ENCODE measurements at places on chromosomes 11 and 22.

DNA sequence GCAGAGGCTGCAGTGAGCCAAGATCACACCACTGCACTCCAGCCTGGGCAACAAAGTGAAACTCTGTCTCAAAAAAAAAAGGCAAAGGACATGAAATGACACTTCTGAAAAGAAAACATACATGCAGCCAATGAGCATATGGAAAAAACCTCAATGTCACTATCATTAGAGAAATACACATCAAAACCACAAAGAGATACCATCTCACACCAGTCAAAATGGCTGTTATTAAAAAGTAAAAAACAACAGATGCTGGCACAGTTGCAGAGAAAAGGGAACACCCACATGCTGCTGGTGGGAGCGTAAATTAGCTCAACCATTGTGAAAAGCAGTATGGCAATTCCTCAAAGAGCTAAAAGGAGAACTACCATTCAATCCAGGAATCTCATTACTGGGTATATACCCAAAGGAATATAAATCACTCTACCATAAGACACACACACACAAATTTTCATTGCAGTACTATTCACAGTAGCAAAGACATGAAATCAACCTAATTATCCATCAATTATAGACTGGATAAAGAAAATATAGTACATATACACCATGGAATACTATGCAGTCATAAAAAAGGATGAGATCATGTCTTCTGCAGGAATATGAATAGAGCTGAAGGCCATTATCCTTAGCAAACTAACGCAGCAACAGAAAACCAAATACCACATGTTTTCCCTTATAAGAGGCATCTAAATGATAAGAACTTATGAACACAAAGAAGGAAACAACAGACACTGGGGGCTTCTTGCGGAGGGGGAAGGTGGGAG, 15.7 kb upstream of the C11orf58 start:
- DNase-seq: no peak

DNA sequence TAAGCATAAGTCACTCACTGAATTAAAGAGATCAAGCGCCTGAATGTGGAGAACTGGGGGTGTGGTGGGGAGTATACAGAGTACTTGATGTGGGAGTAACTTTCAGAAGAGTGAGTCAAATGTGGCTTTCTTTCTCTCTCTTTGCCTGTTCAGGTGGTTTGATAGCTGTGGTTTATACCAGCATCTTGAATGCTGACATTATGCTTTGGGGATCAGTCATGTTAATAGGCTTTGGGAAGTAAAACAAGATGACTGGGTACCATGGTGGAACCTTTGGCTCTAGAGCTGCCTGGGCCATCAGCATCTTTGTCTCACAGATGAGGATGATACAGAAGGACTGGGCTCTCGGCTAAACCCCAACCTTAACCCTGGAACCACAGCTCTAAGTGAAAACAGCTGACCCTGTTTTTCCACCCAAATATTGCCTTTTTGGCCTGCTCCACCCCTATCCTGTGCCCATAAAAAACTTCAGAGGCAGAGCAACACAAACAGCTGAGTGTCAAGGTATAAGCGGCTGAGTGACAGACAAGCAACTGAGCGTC, 58.2 kb upstream of the GNAZ start:
- DNase-seq: no peak

GRCh38 chr11:16982256-16982671, 31.9 kb downstream of the PLEKHA7 start:
- no peak for DNase-seq

- no peak for DNase-seq
Observed at GRCh38 chr11:77959434-77959833, 35.0 kb downstream of the INTS4 start.

DNA sequence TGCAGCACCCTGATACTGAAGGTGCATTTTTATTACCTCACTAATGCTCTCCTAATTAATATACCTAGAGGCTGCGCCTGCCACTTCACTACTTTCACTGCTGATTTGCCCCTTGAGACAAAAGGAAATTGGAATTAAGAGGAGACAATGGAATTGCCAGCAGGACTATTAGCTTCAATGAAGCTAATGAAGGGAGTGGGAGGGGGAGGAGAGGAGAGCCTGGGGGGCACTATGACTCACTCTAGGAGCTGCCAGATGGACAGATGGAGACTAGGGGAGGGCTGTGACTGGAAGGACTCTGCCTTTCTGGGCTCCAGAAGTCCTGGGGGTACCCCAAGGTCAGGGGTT, 102.8 kb upstream of the DRD2 start:
- DNase-seq: no peak

DNA sequence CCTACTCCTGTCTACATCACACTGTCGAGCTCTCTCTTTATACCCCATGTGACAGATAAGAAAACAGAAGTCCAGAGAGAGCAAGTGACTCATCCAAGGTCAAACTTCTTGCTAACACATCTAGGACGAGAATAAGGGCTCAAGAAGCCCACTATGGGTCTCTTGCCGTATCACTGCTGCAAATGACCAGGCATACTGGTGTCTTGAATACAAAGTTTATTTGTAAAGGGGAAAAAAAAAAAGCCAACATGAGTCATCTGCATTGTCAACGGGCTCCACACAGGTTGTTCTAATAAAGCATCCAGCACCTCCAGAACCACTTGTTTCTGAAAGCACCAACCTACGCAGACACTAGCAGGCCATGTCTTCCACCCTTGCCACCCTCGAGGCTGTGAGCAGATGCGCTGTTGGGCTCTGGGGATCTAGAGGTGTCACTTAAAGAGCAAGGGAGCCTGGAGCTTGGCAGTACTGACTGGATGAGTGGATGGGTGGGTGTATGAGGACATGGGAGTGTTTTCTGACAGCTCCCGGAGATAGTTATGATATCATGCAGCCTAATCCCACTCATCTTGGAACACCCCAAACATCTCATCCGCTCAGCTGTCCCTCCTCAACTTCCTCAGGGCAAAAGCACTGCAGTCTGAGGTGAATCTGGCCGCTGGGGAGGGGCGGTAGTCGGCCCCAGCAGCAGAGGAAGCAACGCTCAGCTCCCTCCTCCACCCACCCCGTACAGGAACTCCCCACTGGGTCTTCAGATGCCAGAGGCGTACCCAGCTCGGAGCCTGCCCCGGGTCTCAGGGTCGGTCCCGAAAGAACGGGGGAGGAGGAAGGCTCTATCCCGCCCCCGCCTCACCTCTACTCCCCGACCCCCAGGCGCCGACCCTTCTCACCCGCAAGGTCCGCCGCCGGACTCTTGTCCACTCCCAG, 1.0 kb downstream of the SMCO4 start:
- DNase-seq: peak; percentile 60

GRCh38 chr11:95373241-95373640, 142.2 kb upstream of the SESN3 start:
- DNase-seq: no peak

DNA sequence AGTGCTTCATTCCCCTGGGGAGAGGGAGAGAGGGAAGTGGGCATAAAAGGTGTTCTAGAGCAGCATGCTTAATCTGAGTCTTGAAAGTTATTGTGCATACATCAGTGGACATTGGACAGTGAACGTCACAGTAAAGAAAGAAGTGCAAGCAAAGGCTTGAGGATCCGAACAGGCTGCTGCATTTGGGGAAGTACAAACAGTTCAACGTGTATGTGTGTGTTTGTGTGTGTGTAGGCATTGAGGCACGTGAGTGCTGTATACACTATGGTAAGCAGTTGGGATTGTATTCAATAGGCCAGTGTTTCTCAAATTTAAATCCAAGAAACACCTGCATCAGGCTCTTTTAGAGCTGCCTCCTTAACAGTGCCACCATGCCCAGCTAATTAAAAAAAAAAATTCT, 10.4 kb upstream of the EIF3M start:
- DNase-seq: no peak

GRCh38 chr11:13262096-13262495, 15.5 kb upstream of the BMAL1 start:
- no peak for DNase-seq

DNA sequence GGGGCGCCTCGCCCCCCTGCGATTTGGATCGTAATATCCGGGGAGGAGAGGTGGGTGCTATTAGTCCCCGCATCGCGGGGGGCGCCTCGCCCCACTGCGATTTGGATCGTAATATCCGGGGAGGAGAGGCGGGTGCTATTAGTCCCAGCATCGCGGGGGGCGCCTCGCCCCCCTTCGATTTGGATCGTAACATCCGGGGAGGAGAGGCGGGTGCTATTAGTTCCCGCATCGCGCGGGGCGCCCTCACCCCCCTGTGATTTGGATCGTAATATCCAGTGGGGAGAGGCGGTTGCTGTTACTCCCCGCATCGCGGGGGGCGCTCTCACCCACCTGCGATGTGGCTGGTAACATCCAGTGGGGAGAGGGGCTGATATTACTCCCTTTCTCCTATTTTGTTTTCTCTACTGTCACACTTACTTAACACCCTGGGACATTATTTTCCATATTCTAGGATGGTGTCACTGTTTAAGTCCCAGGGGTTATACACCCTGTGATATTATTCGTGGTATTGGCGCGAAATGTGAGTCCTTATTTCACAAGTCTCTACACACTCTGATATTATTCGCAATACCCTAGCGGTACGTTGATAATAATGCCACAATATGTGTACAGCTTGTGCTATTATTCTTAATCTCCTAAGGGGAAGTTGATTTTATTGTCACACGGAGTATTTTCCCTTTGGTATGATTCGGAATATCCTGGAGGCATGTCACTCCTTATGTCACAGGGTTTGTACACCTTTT, 57.8 kb upstream of the ALDH3B2 start:
- no peak for DNase-seq

GRCh38 chr22:21009638-21010425, 5.1 kb upstream of the P2RX6 start:
- DNase-seq: peak; percentile 39

GRCh38 chr11:88131764-88132470, 43.3 kb downstream of the RAB38 start:
- DNase-seq: no peak

- no peak for DNase-seq
Observed at GRCh38 chr11:35190804-35191348, 51.9 kb downstream of the CD44 start.

DNA sequence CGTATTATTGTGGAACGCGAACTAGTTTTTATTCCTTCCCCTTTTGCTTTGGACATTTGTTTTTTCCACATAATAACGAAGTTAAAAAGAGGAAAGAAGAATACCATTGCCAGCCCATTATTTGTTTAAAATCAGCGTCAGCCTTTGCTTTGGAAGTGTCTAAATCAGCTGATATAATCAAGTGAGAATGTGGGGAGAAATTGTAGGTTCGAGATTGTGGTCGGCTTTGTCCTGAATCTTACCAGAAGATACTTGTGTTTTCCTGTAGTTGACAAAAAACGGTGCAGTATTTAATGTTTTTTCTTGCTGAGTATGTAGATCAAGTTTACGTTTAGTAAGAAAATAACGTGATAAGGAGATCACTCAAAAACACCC, 935 bp downstream of the ZNF143 start:
- DNase-seq: no peak

GRCh38 chr22:29625090-29625825, 21.8 kb downstream of the NF2 start:
- no peak for DNase-seq

GRCh38 chr11:98561252-98561651, 459.5 kb upstream of the CNTN5 start:
- no peak for DNase-seq

DNA sequence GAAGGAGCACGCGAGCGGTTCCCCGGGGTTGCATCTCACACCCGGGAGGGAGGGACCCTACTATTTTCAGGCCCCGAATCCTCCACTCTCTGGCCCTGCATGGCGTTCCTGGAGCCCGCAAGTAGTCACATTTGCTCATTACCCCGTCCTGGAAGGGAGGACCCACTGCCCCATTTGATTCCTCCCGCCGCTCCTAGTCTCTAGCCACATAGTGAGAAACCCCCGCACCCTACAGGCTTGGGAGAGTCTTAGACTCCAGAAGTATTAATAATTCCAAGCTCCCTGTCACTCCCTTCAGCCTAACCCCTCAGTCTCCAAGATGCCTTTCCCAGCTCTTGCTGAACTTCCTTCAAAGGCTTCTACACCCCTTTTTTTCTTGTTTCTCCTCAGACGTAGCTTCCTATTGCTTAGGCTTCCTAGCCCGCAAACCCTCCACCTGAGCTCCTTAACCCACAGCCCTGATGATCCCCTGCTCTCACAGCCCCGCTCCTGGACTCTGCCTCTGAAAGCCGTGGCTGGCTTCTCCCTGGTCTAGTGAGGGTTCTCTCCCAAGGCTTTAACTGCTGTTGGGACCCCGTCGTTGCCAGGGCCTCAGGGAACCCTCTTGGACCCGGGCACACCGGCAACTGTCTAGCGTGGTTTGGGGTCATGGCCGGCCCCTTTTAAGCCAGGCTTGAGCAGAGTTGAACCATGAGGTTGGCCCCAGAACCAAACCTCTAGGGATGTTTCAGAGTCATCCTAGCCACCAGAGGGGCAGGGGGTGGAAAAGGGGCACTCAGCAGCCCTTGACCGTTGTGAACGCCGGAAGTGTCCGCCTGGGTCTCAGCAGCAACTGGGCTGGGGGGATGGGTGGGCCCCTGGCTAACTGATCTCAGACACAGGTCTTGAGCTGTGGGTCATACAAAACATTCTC, 862 bp downstream of the GGA1 start:
- DNase-seq: no peak

DNA sequence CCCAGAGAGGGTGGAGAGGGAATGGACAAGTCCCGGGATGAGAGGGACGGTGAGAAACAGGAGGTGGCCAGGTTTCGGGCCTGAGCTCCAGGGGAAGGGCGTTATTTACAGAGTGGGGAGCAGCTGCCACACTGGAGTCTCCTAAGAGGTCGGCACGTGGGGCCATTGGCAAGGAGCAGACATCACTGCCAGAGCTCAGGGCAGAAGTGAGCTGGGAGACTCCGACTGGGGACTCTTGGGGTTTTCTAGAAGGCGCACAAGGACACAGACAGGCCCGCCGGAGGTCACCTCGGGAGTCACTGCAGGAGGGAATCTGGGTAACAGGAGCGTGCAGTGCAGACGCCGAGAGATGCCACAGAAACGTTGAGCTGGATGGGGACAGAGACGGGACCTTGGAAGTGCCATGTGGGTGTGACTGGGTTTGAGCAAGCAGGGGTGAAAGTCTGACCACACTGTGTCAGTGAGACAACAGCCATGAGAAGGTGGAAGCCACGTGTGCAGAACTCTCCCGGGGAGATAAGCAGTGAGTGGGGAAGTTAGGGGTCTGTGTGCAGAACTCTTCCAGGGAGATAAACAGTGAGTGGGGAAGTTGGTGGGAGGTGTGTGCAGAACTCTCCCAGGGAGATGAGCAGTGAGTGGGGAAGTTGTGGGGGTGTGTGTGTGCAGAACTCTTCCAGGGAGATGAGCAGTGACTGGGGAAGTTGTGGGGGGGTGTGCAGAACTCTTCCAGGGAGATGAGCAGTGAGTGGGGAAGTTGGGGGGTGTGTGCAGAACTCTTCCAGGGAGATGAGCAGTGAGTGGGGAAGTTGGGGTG, 187.5 kb downstream of the SHANK2 start:
- no peak for DNase-seq

DNA sequence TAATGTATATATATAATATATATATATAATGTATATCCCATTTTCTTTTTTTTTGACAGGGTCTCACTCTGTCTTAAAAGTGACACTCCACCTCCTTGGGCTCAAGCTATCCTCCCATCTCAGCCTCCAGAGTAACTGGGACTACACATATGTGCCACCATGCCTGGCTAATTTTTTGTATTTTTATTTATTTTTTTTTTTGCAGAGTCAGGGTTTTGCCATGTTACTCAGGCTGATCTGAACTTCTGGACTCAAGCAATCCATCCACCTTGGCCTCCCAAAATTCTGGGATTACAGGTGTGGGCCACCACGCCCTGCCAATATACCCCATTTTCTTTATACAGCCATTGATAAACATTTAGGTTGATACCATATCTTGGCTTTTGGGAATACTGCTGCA, 33.9 kb upstream of the SLC22A24 start:
- DNase-seq: no peak

GRCh38 chr11:111107501-111107900, 138.0 kb upstream of the POU2AF2 start:
- no peak for DNase-seq

Data from right kidney (tissue), 9 donors.